ENCODE measurements at places on chromosomes 1 and 21.

GRCh38 chr1:148317288-148317985 lies 165.4 kb upstream of the NBPF11 start:
- DNase-seq: no peak

DNA sequence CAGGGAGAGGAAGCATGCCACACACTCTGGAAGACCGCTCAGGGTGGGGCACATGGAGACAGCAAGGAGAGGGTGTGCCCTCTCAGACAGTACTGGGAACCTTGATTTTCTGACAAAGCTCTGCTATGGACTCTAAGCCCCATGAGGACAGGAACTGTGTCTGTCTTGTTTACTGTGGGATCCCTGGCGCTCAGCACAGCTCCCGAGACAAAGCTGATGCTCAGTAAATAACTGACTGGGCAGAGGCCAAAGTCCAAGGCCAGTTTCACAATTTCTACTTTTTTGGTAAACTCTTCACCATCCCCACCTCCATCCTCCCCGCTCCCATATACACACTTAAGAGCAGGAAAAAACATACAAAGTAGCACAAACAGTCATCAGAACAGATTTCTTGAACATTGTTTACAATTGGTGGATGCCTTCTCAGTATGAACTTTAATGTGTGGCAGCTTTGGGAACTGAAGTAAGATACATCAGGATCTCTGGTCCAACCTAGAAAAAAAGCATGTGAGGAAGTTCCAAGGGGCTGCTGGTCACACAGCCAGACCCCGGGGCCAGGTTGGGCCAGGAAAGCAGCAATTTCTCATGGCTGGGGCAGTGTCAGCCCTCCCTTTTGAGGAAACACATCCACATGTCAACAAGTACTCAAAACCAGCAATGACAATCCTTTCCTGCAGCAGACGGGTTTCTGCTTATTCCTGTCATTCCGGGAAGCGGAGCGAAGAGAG lies 5.6 kb upstream of the AHCYL1 start:
- no peak for DNase-seq

DNA sequence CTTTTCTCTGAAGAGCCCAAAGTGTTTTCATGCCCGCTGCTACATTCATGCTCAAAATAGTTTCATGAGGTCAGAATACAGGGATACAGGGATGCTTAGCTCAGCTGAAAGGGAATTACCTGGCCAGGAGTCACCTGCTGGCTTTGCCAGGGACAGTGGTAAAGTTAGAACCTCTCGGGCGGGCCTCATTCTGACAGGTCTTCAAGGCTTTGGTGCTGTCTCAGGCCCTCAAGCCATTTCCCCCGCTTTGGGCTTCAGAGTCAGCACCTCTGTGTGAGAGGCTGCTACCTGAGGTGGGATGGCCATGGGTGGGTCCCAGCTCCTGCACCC lies 5.5 kb downstream of the RASSF5 start:
- no peak for DNase-seq

- DNase-seq: no peak
Observed at GRCh38 chr1:12511128-12511484, 106.9 kb downstream of the DHRS3 start.

GRCh38 chr1:27428316-27429028 lies 36.0 kb downstream of the GPR3 start:
- no peak for DNase-seq

DNA sequence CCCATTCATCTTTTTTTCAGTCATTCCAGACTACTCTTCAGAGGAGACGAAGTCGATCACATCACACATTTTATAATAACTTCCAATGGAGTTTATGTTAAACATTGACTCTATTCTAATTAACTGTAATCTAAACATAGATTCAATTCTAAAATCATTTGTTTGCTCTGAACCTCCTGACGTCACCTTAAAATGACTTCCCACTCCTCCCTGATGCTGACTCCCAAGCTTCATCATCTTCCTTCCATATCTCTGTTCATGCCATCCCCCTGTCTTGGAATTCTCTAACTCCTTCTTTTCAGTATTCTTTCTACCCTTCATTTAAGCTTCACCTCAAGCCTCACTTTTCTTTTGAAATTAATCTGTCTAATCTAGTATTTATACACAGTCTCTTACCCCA lies 45.1 kb upstream of the PLPPR5 start:
- no peak for DNase-seq

DNA sequence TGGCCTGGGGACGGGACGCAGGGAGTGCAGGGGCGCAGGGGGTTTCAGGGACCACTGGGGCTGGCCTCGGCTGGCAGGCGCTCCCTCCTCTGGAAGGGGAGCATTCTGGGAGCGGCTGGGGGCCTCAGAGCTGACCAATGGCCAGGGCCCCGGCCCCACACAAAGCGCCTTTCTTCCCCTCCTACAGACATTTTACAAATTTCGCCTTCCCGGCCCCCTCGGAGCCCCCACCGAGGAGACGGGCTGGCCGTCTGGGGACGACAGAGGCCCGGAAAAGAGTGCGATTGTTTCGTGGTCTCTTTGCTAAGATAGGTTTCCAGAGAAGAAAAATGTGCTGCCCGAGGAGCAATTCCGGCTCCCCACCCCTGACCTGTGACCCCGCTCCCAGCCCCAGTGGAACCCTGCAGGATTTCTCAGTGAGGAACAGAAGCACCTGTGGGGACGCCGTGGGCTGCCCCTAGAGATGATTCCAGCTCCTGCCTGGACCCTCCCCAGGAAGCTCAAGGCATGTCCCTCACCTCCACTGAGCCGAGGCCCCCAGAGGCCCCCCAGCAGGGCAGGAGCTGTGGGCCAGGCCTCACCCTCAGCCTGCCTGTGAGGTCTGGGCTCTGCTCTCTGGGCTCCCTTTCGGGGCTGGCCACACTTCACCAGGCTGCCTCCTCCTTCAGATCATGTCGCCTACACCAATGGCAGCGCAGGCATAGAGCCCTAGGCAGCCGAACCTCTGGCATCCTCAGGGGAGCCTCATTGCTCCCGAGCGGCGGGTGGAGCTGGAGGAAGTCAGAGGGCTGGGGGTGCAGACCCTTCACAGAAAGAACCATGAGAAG lies 15.0 kb upstream of the PLEKHG5 start:
- no peak for DNase-seq

DNA sequence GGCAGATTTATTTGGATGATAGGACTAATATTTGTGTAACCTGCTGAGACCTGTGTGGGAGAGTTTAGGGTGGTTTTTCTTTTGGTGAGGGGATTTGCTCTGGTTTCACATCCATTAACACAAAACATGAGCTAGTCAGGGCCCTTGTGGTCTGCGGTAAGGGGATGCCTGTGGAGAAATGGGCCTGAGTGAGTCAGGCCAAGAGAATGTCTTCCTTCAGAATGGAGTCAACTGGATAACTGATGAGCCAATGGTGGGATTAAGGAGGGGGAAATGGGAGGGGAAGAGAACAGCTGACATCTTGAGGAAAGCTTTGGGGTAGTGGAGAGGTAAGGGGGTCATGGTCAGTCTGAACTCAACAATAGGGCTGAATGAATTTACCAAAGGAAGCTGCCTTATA lies 13.9 kb downstream of the WNT2B start:
- no peak for DNase-seq

DNA sequence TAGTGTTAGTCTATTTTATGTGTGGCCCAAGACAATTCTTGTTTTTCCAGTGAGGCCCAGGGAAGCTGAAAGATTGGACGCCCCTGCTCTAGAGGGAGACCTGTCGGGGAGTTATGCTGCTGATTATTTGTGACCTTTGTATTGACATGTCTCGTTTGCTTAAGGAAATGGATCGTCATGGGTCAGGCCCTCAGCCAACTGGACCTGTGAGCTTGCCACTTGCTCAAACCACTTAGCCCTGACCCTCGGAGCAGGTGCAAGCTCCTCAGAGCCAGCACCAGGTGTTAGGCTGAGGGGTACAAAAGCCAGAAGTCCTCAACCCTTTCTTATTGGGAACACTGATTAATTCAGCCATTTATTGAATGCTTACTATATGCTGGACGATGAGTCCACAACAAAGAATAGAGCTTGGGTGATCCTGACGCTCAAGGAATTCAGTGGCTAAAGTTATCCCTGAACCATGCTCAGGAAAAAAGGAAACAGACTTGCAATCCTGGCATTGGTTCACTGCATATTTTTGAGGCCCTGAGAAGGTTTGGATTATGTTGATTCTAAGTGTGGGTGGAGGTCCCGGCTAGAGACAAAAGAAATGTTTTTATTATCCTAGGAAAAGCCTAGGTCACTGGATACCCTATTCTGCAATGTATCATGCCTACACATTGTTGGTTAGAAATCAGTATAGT lies 19.0 kb downstream of the TGFB2 start:
- DNase-seq: no peak

DNA sequence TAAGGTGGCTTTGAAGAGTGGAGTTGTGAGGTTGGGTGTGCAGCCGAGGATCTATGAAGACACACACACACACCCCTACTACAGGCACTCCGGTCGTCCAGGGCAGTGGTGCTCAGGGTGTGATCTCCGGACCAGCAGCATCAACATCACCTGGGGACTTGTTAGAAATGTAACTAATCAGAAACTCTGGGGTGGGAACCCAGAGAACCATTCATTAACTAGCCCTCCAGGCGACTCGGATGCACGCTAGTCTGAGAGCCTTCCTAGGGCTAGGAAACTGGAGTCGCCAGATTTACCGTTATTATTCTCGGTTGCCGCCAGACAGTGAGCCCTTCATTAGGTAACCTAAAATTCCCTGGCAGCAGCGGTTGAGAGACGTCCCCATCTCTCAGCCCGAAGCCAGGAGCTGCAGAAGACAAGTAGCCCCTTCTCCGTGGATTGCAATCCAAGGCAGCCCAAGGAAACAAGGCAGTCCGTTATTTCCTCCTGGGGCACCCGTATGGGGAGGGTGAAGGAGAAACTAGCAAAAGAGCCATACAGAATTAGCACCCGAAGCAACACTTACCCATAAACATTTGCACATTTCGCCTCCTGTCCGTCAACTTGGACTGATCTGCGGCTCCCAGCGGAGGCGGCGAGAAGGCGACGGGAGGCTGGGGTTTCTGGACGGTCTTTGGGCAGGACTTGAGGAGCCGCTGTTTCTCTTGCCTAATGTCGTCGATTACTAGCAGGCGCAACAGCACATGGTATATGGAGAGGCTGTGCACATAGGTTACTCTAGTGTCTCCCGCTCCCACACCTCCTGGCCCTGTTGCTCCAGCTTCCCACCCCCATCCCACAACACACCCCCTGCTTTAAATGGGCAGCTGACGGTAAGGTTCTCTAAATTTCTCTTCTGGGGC lies 2.9 kb upstream of the CCN1 start:
- DNase-seq: no peak

DNA sequence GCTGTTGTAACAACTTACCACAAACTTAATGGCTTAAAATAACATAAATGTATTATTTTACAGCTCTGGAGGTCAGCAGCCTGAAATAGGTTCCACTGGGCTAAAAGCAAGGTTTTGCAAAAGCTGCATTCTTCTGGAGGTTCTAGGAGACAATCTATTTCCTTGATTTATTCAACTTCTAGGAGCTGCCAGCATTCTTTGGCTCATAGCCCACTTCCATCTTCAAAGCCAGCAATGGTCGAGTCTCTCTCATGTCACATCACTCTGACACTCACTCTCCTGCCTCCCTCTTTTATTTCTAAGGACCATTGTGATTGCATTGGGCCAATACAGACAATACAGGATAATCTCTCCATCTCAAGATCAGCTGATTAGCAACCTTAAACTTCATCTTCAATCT lies 15.1 kb upstream of the FOXJ3 start:
- no peak for DNase-seq

DNA sequence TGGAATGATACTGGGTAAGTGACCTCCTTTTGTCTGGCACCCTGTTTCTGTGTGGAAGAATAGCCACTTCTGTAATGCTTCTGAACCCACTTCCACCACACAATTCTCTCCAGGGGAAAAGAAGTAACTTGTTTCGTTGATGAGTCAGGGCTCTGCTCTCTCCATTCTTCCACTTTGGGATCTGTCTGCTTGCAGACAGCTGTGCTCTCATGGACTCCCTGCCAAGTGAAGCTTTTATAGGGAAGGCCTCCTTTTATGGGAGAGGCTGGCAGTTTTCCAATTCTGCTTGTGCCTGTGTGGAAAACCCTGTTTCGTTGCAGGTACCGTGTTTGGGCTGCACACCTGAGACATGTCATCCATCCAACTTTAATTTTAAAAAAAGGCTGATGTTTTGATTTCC lies 130.7 kb downstream of the GIPC2 start:
- no peak for DNase-seq

DNA sequence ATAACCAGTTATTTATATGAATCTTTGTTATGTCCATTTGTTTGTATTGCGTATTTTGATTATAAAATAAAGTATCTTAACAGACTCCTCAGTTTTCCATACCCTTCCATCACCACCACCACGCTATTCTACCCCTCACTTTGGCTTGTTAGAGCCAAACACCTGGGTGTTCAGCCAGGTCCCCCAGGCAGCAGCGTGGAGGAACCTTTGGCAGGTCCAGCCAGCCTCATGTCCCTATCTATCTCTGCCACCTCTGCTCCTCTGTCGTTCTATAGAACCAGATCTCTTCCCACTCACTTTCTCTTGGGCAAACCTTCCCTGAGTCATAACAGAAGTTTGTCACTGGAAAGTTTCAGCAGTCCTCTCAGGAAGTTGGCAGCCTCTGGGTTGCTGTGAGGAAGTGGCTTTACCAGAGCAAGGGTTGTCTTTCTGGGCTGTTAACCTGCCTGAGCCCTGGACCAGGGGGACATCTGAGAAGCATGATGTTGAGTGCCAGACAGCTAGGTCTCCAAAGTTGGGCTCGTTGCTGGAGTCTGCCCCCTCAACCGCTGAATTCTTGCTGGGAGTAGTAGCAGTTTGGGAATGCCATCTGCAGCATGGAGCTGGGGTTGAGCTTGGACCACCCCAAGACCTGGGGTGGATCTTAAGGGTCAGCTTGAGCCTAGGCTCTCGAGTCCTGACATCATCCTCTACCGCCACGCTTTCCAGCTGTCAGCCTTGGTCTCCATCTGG lies 996 bp upstream of the SH3BGRL3 start:
- DNase-seq: no peak

- no peak for DNase-seq
Observed at GRCh38 chr1:23597635-23598388, 38.5 kb upstream of the ID3 start.

- DNase-seq: no peak
Observed at GRCh38 chr1:241701483-241702295, 49.6 kb downstream of the WDR64 start.

DNA sequence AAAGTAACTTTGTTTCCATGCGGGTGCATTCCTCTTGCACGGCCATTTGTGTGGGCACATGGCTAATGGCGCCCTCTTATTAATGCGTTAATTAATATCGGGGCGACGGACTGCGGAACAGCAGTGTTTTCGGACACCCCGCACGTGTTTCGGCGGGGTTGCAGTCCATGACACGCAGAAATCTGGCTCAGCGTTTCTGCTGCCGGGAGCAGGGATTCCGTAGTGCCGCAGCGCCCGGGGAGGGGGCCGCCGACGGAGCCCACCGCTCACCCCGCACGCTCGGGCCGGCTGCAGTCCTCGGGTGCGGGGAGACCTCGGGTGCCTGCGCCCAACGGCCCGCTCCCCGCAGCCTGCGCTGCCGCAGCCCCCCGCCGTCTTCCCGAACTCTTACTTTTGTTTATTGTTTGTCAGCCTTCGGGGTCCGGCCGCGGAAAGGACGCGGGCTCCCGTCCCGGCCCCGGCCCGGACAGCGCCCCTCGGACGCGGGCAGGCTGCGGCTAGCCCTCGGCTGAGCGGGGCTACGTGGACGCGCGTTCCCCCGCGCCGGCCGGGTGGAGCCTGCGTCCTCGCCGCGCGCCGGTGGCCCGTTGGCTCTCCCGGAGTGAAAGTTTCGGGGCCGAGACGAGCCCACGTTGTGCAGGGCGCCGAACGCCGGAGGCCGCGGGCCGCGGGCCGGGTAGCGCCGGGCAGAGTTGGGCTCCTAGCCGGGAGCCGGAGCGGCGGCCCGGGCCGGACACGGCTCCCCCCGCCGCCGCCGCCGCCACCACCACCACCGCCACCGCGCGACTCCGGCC lies 849 bp downstream of the NFIA start:
- DNase-seq: no peak

Data from stimulated activated CD4-positive, alpha-beta T cell treated with anti-CD3 and anti-CD28 coated beads, Interleukin-2, amount 100 ng/mL, for 48 hours (primary cell).